ENCODE measurements at places on chromosomes 2 and 18.

DNA sequence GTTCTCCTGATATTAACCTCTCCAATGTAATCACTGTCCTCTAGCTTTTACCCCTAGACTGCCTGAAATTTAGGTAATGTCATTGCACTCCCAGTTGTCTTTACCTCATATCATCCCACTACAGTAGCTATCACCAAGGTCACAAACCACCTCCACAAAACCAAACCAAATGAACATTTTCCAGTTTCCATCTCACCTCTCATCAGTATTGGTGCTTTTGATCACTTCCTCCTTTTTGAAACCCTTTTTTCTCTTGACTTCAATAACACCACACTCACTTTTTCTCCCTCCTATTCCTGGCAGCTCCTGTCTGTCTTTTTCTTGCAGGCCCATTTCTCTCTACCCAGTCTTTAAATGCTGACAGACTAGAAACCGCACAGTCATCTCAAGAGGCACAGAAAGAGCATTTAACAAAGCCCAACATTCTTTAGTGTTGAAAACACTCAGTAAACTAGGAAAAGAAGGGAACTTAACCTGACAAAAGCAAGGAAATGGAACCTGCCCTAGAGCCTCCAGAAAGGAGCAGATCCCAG is 95.9 kb upstream of the SIX2 start:
- DNase-seq = no peak

- DNase-seq = no peak
Observed at GRCh38 chr2:153461453-153461852, 17.1 kb downstream of the RPRM start.

- no peak for DNase-seq
Observed at GRCh38 chr18:25102662-25103061, 249.3 kb downstream of the ZNF521 start.

GRCh38 chr2:152624805-152625204 is 92.5 kb downstream of the PRPF40A start:
- no peak for DNase-seq

- no peak for DNase-seq
Observed at GRCh38 chr2:209380293-209380692, 43.6 kb upstream of the MAP2 start.

- DNase-seq = no peak
Observed at GRCh38 chr2:216758256-216759155, 63.2 kb upstream of the IGFBP5 start.

- DNase-seq = peak; percentile 32
Observed at GRCh38 chr2:28164280-28164801, 228.3 kb upstream of the FOSL2 start.

DNA sequence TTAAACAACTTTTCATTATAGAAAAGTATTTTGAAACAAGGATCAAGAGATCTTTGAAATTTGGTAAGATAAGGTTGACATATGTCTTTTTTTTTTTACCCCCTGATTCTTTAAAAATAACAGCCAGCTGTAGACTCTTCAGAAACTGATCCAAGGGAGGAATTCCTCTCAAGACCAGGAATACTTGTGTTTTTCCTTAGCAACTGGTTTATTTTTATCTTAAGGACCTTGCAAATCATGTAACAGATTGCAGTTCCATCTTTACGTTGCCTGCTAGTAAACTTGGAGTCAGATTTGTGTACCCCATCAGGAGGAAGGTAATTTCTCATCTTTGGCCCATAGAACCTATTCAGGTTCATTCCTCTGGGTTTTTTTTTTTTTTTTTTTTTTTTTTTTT is 71.6 kb downstream of the BOLA3 start:
- no peak for DNase-seq

- no peak for DNase-seq
Observed at GRCh38 chr2:128312411-128312810, 6.3 kb downstream of the HS6ST1 start.

GRCh38 chr18:37611614-37612279 is 46.1 kb upstream of the CELF4 start:
- DNase-seq = no peak

- DNase-seq = no peak
Observed at GRCh38 chr2:42156721-42157120, 12.4 kb upstream of the EML4 start.
